Activated B cell treated with CpG ODN at 0.5 μM for 24 hours (primary cell): ENCODE measurements at places on chromosomes 1 and 21. TPM values are rescaled to one million over a fixed set of nuclear protein-coding genes. Genes with fewer than 3 reads are reported as not detected.

CRYAA gene
- total RNA-seq, result not detected in 2 replicates

APCS gene
- total RNA-seq, result not detected in 2 replicates

OR10K2 gene
- total RNA-seq, result not detected in 2 replicates

NGF gene
- total RNA-seq, result not detected in 2 replicates

HSD3B1 gene
- not detected in 2 replicates for total RNA-seq

DNA sequence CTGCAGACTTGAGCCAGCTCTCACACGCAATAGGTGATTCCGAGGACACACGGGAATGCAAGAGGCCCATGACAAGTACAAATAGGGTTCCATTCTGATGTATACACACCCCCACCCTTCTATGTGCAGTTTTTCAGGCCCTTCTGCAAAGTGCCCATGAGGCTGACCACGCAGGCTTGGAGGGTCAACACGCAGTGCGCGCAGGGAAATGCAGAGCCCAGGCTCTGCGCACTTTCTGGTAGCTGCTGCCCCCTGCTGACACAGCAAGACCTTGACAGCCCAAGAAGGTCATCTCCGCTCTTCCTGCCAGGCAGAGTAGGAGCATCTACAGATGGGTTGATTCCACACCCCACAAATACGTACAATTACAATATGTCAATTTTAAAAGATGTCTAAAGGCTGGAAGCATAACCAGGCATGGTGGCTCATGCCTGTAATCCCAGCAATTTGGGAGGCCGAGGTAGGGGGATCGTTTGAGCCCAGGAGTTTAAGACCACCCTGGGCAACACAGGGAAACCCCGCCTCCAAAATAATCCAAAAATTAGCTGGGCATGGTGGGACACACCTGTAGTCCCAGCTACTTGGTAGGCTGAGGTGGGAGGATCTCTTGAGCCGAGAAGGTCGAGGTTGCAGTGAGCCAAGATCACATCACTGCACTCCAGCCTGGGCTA, 18.5 kb downstream of the SH3BP5L start:
- H3K27me3 ChIP-seq, result no peaks in the 10 kb centered on the region
- H3K4me3 ChIP-seq, result peak overlapping the region; percentile 24
- H3K4me1 ChIP-seq, result peaks cover 54% of the 10 kb centered on the region

GRCh38 chr21:32687643-32688345, 40.0 kb downstream of the SYNJ1 start:
- DNase-seq, result no peak
- no peak overlapping the region for H3K4me3 ChIP-seq
- no peak overlapping the region for H3K27ac ChIP-seq
- H3K36me3 ChIP-seq, result peaks cover 6% of the 10 kb centered on the region
- no peaks in the 10 kb centered on the region for H3K4me1 ChIP-seq
- no peaks in the 10 kb centered on the region for H3K27me3 ChIP-seq

- no peaks in the 10 kb centered on the region for H3K27me3 ChIP-seq
- H3K36me3 ChIP-seq, result no peaks in the 10 kb centered on the region
- H3K4me3 ChIP-seq, result no peak overlapping the region
- H3K4me1 ChIP-seq, result peaks cover 5% of the 10 kb centered on the region
Observed at GRCh38 chr21:31218830-31219608, 125.0 kb downstream of the TIAM1 start.

DNA sequence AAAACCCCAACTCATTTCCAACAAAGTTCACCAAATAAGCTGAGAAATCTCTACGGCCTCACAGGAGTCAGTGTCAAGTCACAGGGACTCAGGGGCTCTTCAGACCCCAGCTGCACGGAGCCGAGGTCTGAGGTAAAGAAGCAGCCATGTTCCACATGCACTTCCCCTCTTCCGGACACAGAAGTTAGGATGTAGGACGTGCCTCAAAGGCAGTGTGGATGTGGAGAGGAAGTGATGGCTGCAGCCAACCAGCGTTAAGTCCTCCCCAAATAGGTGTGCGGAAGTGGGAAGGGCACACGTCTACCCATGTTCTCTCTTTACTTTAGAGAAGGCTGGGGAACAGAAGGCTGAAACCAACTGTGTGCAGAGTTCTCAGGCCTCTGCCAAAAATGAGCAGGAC, 14.6 kb upstream of the NCF2 start:
- H3K4me3 ChIP-seq, result peak overlapping the region; percentile 16
- DNase-seq, result no peak
- no peaks in the 10 kb centered on the region for H3K27me3 ChIP-seq

GRCh38 chr1:162357681-162358266, 18.9 kb downstream of the SPATA46 start:
- peaks cover 11% of the 10 kb centered on the region for H3K27me3 ChIP-seq
- H3K4me1 ChIP-seq, result peaks cover 6% of the 10 kb centered on the region
- no peaks in the 10 kb centered on the region for H3K36me3 ChIP-seq
- H3K27ac ChIP-seq, result no peak overlapping the region
- no peak overlapping the region for H3K4me3 ChIP-seq
- DNase-seq, result no peak

DNA sequence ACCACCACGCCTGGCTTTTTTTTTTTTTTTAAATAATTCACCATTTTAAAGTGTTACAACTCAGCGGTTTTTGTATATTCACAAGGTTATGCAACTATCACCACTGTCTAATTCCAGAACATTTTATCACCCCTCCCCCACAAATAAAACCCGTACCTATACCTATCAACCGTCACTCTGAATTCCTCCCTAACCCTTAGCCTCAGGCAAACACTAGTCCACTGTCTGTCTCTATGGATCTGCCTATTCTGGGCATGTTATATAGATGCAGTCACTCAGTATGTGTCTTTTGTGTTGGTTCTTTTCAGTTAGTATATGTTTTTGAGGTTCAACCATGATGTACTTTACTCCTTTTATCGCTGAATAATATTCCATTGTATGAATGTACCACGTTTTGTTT, 19.3 kb upstream of the GRHL3 start:
- DNase-seq, result no peak
- no peak overlapping the region for H3K4me3 ChIP-seq
- H3K36me3 ChIP-seq, result no peaks in the 10 kb centered on the region
- H3K27ac ChIP-seq, result no peak overlapping the region

- DNase-seq, result no peak
- no peak overlapping the region for H3K4me3 ChIP-seq
- no peaks in the 10 kb centered on the region for H3K4me1 ChIP-seq
- no peaks in the 10 kb centered on the region for H3K36me3 ChIP-seq
- H3K27me3 ChIP-seq, result peaks cover 7% of the 10 kb centered on the region
Observed at GRCh38 chr21:42645211-42646075, 8.0 kb upstream of the PDE9A start.

DNA sequence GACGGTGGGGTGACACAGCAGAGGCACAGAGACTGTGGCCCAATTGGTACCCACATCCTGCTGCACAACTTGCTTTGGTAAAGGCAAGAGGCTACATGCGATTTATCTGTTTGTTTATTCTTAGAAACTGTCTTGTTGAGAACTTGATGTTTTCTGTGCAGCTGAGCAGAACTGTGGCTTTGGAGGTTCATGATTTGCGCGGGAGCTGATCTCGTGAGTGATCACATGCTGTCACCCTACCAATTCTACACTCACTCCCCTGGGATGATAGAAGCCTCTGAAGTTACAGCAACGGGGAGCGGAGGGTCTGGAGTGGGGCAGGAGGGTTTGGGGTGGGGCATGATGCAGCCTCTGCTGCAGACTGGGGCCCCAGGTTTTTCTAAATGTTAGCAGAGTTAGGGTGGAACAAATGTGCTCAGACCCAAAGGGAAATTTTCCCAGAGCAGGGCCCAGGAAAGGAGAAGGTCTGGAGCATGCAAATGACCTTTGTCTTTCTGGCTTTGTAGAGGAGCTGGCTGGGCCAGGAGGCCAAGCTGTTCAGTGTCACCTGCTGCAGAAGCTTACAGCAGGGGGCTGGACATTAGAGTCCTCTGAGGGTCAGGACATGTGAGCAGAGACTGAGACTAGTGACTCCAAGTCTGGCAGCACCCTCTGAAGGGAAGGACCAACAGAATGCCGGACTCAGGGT, 83.6 kb downstream of the GRIK3 start:
- no peak overlapping the region for H3K27ac ChIP-seq
- H3K36me3 ChIP-seq, result no peaks in the 10 kb centered on the region
- H3K27me3 ChIP-seq, result peaks cover 11% of the 10 kb centered on the region
- DNase-seq, result no peak
- H3K4me3 ChIP-seq, result no peak overlapping the region

- DNase-seq, result no peak
- H3K36me3 ChIP-seq, result no peaks in the 10 kb centered on the region
- no peak overlapping the region for H3K4me3 ChIP-seq
- peaks cover 32% of the 10 kb centered on the region for H3K27me3 ChIP-seq
- H3K27ac ChIP-seq, result no peak overlapping the region
Observed at GRCh38 chr1:147567594-147568381, 26.5 kb downstream of the BCL9 start.
